CD4-positive, alpha-beta T cell treated with Interleukin-2 at 100 ng/mL for 4 hours (primary cell): ENCODE measurements at places on chromosomes 7 and 10.

GRCh38 chr7:76086070-76086469 is 38.2 kb downstream of the MDH2 start:
- DNase-seq = no peak

- DNase-seq = no peak
These were observed 52.5 kb downstream of the LAMB4 start for GRCh38 chr7:108077709-108078108.

GRCh38 chr7:104124469-104124868 is 83.3 kb downstream of the ORC5 start:
- no peak for DNase-seq

GRCh38 chr10:80141696-80142460 is 9.3 kb downstream of the PLAC9 start:
- DNase-seq = no peak

DNA sequence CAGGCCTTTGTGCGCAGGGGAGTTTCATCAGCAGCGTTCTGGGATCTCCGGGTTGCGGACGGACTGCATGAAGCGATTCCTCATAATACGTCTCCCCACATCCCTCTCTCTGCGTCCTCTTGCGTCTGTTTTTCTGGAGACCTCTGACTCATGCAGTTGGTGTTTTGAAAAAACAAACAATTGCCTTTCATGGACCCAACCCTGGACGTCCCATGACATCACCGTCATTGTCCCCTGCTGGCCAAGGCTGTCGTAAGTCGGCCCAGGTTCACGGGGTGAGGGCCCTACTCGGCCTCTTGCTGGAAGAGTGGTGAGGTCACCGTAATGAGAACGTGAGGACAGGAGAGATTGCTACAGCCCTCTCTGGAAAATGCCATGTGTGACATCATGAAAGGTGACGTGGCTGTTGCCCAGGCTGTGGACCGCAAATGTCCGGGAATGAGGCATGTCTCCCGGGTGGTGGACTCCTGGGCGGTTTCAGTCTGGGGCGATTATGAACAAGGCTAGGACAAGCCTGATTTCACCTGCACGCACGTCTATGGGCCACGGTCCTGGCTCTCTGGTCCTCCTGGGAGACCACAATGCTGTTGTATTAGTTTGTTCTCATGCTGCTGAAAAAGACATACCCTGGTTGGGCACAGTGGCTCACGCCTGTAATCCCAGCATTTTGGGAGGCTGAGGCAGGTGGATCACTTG is 9.8 kb upstream of the MAFK start:
- DNase-seq = no peak

DNA sequence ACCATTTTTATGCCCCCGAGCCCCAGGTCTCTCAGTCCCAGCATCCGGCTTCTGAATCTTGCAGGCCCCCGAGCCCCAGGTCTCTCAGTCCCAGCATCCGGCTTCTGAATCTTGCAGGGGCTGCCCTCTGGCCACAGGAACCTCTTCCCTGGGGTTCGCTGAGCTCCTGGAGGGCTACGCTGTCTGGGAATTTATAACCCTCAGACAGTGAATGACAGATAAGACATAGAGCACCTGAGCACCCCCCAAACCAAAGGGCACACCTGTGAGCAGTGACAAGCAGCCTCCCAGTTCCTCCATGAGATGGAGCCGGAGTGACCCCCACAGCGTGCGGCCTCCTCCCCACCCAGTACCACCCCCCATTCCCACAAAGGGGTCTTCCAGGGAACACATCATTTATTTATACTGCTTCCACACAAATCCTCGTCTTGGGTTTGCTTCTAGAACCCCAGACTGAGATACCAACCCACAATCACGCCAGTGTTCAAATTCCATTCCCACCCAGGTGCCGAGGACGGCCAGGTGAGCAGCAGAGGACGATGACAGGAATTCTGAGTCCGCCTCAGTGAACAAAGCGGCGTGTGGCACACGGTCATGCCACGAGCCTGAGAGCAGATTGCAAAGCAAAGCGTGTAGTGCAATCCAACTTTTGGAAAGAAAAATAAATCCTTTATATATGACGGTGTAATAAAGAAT is 57.7 kb upstream of the FAM20C start:
- DNase-seq = no peak

GRCh38 chr10:21432266-21432665 is 93.2 kb downstream of the SKIDA1 start:
- no peak for DNase-seq

- DNase-seq = no peak
These were observed 295.2 kb downstream of the GFRA1 start for GRCh38 chr10:115977855-115978254.

DNA sequence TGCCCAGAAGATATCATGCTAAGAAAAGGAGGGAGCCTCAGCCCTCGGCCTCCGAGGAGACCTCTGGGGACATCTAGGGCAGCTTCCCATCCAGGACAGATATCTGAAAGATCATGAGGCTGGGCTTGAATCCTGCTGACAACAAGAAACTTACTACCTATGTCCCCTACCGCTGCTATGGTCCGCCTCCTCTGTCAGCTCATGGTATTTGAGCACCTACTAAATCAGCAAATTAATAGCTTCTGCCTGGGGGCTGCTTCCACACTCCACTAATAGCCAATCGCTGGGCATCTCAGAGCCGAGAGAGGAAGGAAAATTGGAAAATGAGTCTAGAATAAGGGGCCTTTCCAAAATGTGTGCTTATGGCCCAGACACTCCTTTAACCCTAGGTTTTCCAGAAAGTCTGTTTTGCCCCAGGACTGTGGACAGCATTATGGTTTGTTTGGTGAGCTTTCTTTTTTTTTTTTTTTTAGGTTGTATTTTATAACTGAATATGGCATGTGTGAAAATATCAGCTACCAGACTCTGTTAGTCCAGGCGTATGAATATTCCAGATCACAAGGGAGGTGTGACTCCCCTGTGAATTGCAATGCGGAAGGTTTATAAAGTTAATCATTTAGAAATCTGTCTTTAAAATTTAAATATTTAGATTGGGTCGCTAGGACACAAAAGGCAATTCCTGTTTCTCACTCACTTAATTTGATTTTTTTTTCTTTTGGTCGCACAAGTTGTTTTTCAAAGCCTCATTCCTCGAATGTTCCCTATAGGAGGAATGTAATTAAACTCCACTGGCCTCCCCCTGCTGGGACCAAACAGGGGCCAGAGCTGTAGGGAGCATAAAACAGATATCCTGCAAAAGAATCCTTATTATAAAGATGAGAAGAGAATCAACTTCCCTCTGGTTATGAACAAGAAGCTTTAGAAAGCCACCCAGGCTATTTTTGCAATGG is 89.4 kb downstream of the PARP12 start:
- DNase-seq = no peak

GRCh38 chr7:99258501-99258900 is 14.1 kb upstream of the MYH16 start:
- DNase-seq = no peak

- DNase-seq = no peak
These were observed 96.4 kb upstream of the AOAH start for GRCh38 chr7:36820527-36821170.

GRCh38 chr7:116521046-116521664 is 3.7 kb upstream of the CAV1 start:
- no peak for DNase-seq

GRCh38 chr7:128194533-128195282 is 46.4 kb upstream of the LEP start:
- DNase-seq = no peak

DNA sequence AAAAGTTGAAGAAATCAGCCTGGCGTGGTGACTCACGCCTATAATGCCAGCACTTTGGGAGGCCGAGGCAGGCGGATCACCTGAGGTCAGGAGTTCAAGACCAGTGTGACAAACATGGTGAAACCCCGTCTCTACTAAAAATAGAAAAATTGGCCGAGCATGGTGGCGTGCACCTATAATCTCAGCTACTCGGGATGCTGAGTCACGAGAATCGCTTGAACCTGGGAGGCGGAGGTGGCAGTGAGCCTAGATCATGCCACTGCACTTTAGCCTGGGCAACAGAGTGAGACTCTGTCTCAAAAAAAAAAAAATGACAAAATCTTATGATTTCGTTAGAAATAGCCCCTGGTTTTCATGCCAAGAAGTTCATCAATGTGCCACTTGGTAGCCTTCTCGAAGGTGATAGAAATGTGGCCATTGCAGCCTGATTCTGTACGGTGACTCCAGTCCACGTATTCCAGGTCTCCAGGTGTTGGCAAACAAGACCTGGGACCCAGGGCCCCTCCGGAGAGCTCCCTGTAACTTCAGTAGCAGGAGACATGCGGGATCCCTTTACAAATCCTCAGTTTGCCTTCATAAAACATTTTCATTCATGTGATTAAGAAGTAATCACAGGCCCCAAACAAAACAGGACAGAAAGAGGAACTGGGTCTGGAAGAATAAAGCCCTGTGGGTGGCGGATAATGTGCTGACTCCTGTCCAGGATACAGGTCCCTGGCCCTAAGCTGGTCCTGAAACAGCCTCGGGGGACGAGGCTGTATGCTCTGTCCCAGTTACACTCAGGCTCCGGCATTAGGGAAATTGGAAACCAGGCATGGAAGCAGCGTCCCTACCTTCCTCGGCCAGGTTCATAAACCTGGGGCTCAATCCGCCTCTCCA is 207.3 kb upstream of the SH2B2 start:
- no peak for DNase-seq

- no peak for DNase-seq
These were observed 121.8 kb downstream of the INHBA start for GRCh38 chr7:41581041-41581440.

DNA sequence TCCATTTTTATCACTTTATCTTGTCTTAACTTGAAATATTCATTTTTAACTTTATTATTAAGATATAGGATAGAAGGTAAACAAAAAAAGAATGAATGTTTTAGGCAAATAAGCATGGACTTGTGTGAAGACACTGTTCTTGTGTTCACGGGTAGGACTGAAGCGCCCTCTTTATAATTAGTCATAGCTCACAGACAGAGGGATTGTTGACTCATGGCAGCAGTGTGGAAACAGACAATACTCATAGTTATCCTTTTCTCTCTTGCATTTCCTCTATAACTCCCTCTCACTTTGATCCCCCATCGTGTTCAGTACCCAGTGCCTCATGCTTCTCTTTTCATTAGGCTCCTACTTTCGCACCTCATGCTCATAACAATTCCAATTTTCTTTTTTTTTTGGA is 731.8 kb downstream of the PHTF2 start:
- DNase-seq = no peak

DNA sequence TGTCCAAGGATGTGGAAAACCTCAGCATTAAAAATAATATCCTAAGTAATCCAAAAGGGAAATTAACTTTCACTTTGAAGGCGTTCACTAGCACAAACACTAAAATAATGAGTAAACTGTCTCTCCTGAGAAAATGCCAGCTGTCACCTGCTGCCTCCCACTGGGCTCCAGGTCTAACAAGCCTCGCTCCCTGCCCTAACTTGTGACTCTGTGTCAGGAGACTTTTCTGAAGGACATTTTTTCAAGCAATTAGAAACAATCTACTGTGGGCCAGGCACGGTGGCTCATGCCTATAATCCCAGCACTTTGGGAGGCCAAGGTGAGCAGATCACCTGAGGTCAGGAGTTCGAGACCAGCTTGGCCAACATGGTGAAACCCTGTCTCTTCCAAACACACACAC is 72.8 kb upstream of the GLCCI1 start:
- DNase-seq = no peak

GRCh38 chr7:100691676-100692577 is 2.1 kb downstream of the GIGYF1 start:
- DNase-seq = peak; percentile 85

DNA sequence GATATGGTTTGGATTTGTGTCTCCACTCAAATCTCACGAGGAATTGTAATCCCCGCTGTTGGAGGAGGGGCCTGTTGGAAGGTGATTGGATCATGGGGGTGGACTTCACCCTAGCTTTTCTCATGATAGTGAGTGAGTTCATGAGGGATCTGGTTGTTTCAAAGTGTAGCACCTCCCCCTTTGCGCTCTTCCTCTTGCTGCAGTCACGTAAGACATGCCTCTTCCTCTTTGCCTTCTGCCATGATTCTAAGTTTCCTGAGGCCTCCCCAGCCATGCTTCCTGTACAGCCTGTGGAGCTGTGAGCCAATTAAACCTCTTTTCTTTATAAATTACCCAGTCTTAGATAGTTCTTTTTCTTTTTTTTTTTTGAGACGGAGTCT is 17.1 kb downstream of the CDNF start:
- DNase-seq = no peak

GRCh38 chr10:11154333-11154732 is 136.7 kb downstream of the CELF2 start:
- no peak for DNase-seq

- no peak for DNase-seq
These were observed 905.0 kb downstream of the LRMDA start for GRCh38 chr10:76336213-76336963.

DNA sequence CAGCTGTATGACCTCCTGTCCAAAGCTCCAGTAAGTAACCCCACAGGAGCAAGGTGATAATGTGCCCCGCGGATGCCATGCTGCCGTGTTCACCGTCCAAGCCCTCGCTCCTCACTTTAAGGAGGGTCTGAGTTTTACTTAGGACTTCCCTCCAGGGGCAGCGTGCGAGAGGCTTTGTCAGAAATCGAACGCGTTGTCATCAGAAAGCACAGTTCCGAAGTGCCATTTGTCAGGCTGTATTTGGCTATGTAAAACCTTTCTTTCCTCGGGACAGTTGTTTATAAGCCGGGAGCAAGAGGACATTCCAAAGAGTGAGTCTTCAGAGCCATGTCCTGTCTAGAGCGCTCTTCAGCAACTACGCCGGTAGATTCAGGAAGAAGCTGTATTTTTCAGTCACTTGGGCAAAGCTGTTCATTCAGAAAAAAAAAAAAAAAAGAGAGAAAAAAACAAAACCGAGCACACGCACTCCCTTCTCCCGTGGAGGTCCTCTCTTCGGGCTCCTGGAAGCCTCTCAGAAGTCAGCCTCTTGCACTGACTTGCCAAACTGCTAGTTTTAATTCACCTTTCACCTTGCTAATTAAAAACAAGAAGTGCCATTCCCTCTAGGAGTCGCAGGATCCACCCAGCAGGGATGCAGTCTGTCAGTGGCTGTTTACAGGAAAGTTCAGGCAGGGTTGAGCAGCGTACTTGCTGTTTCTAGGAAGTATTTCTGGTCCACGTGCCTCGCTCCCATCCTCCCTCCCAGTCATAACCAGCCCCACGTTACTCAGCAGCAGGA is at the start of gene SEMA3E:
SEMA3E (minus strand) TSS at position 676 of the 778 bp plus-strand sequence.
- DNase-seq = no peak
